Activated gamma-delta T cell treated with Interleukin-2 at 50 U/mL for 16 hours (primary cell): ENCODE measurements at places on chromosomes 16 and 17.

GRCh38 chr17:44077595-44077909, 7.0 kb downstream of the G6PC3 start:
- no peak for DNase-seq

- DNase-seq = no peak
Observed at GRCh38 chr16:55505333-55506015, 3.4 kb upstream of the LPCAT2 start.

GRCh38 chr17:73201215-73202069, 8.6 kb downstream of the COG1 start:
- DNase-seq = no peak

GRCh38 chr17:31318298-31318801, 3.1 kb downstream of the EVI2A start:
- peak; percentile 53 for DNase-seq

GRCh38 chr17:82648742-82649331, 593 bp upstream of the WDR45B start:
- peak; percentile 47 for DNase-seq

- DNase-seq = peak; percentile 53
Observed at GRCh38 chr17:43766413-43767052, 7.9 kb upstream of the SOST start.

GRCh38 chr16:12024429-12024828, 47.9 kb downstream of the SNX29 start:
- no peak for DNase-seq

DNA sequence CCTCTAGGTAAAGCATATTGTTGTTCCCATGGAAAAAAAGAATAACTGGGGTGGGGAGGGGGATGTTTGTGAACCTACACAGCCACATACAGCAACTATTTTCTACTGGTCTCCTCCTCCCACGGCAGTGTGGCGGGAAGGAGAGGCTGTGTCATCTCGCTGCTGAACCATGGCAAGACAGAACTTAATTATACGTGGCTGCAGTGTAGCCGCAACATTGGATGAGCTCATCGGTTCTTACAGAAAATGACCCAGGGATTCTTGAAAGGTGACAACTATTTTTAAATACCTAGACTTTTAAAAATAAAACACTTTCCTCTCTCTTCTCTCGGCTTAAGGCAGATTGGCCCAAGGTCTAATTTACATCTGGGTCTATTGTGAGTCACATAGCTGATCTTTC, 19.8 kb upstream of the TEKT3 start:
- no peak for DNase-seq
